ENCODE measurements at places on chromosomes 3 and 15.

- DNase-seq: no peak
- peaks cover 4% of the 10 kb centered on the region for H3K4me1 ChIP-seq
- H3K36me3 ChIP-seq: no peaks in the 10 kb centered on the region
- H3K4me3 ChIP-seq: no peak overlapping the region
- no peak overlapping the region for H3K27ac ChIP-seq
- H3K27me3 ChIP-seq: no peaks in the 10 kb centered on the region
Measured at GRCh38 chr3:161355508-161355907, 15.8 kb downstream of the SPTSSB start.

- no peak overlapping the region for H3K4me3 ChIP-seq
- DNase-seq: no peak
- H3K36me3 ChIP-seq: no peaks in the 10 kb centered on the region
- H3K27ac ChIP-seq: no peak overlapping the region
Measured at GRCh38 chr3:105979961-105980360, 111.1 kb upstream of the CBLB start.

- H3K27me3 ChIP-seq: no peaks in the 10 kb centered on the region
- no peak for DNase-seq
- H3K36me3 ChIP-seq: no peaks in the 10 kb centered on the region
- H3K27ac ChIP-seq: no peak overlapping the region
- H3K4me1 ChIP-seq: no peaks in the 10 kb centered on the region
Measured at GRCh38 chr3:7854721-7855120, 646.9 kb upstream of the LMCD1 start.

DNA sequence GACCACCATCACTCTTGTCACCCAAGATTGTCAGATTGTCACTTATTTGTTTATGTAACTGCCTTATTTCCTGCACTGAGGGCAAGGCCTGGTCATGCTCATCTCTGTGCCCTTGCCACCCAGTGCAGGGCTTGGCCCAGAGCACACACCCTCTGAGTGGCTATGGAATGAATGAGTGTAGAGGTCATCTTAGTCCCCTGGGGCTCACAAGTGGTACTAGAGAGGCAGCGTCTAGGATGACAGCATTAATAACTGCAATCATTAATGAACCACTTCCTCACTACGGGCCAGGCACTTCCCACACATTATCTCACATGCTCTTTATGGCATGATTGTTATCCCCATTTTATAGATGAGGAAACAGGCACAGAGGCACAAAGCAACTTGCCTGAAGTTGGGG is 117.0 kb downstream of the SMAD6 start:
- H3K27ac ChIP-seq: no peak overlapping the region
- DNase-seq: no peak
- H3K36me3 ChIP-seq: no peaks in the 10 kb centered on the region
- no peak overlapping the region for H3K4me3 ChIP-seq
- no peaks in the 10 kb centered on the region for H3K27me3 ChIP-seq
- no peaks in the 10 kb centered on the region for H3K4me1 ChIP-seq

DNA sequence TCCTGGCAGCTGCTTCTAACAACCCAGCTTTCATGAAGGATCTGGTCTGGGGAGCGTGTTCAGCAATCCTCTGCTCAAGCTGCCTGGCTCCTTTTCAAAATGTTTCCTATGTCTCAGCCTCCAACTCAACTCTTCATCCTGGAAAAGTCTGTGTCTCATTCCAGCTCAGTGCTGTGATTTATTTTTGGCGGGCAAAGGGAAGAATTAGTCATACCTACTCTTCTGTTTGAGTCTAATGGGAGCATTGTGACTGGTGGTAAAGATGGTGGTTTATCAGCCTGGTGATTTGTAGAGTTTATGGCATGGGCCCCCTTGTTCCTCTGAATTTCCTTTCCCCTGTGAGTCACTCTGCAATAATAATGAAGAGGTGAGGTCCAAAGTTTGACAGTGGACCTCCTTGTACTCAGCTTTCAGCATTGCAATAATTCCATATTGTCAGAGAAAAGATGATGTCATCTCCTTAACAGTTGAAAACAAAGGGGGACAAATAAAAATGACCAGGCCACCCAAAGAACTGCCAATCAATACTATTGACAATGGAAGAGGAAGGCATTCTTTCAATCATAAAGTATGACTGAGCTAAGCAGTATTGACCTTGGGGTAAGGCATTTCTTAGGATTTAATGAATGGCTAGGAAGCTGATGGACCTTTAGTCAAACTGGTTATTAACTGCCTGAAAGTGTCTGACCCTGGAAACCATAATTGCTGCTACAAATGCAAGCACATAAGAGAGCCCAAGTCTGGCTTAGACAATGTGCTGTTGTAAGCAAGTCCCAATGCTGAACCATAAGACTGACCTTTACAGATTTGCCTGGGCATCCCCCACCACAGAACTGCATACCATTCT is 204.7 kb upstream of the MCTP2 start:
- no peak for DNase-seq
- no peaks in the 10 kb centered on the region for H3K27me3 ChIP-seq
- no peaks in the 10 kb centered on the region for H3K36me3 ChIP-seq
- no peaks in the 10 kb centered on the region for H3K4me1 ChIP-seq
- H3K4me3 ChIP-seq: no peak overlapping the region

- no peaks in the 10 kb centered on the region for H3K36me3 ChIP-seq
- H3K27ac ChIP-seq: no peak overlapping the region
- peaks cover 23% of the 10 kb centered on the region for H3K4me1 ChIP-seq
- no peak for DNase-seq
- no peak overlapping the region for H3K4me3 ChIP-seq
Measured at GRCh38 chr3:111325160-111325718, 216.8 kb upstream of the CD96 start.

DNA sequence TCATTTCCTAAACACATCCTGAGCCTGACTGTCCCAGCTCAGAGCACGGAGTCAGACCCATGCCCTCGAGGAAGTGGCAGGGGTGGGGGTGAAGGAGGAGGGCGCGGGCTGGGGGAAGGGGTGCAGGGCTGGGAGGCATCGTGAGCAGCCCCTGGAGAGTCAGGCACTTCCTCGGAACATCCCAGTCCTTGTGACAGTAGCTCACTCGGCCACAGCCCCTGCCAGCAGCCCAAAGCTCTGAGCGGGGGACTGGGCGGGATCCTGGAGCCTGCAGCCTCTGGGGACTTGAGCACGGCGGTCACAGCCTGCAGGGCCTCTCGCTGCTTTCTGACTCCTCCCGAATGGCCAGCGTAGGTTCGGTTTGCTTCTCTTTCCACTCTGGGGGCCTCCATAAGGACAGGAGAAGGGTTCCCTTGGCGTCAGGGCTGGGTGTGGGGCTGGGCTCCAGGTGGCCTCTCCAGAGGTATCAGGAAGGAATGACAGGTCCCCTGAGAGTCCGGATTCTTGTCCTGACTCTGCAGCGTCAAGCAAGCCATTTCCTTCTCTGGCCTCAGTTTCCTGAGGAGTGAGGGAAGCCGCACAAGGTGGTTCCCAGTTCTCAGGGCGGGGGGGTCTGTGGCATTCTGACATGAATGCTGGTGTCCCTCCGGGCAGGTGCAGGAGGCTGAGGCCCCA is 20.9 kb downstream of the PSTPIP1 start:
- no peak overlapping the region for H3K4me3 ChIP-seq
- peaks cover 32% of the 10 kb centered on the region for H3K36me3 ChIP-seq
- H3K27me3 ChIP-seq: no peaks in the 10 kb centered on the region
- peaks cover 99% of the 10 kb centered on the region for H3K4me1 ChIP-seq
- H3K27ac ChIP-seq: peak overlapping the region; percentile 67

GRCh38 chr15:70766597-70766996 is 3.2 kb upstream of the UACA start:
- peaks cover 21% of the 10 kb centered on the region for H3K4me1 ChIP-seq
- no peak for DNase-seq
- no peak overlapping the region for H3K27ac ChIP-seq
- H3K27me3 ChIP-seq: peaks cover 21% of the 10 kb centered on the region
- H3K36me3 ChIP-seq: no peaks in the 10 kb centered on the region

DNA sequence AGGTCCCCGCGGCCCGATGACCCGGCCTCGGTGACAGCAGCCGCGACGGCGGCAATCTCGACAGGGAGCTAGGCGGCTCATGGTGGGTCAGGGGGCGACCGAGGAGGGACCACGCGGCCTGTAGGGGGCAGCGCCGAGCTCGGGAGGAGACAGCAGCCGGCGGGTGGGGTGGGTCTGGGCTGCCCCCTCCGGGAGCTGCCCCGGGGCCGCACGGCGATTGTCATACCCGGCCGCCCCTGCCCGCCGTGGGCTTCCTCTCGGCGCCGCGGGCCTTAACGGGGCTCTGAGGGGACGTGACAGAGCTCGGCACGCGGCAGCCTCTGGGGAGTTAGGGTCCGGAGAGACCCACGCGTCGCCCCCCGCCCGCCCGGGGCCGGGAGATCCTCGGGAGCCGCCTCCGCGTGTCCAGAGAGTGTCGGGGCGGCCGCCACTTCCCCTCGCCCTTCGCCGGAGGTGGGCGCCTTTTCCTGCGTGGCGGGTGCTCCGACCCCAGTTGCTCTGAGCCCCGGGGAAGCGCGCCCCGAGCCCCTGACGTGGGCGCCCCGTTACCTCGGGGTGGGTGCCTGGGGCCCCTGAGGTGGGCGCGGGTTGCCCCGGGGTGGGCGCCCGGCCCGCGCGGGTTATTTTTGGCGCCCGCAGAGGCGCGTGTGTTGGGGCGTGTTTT is 539 bp upstream of the PLCL2 start:
- H3K36me3 ChIP-seq: no peaks in the 10 kb centered on the region
- peak overlapping the region; percentile 51 for H3K4me3 ChIP-seq
- H3K4me1 ChIP-seq: peaks cover 32% of the 10 kb centered on the region
- peak overlapping the region; percentile 87 for H3K27ac ChIP-seq
- DNase-seq: peak; percentile 71

DNA sequence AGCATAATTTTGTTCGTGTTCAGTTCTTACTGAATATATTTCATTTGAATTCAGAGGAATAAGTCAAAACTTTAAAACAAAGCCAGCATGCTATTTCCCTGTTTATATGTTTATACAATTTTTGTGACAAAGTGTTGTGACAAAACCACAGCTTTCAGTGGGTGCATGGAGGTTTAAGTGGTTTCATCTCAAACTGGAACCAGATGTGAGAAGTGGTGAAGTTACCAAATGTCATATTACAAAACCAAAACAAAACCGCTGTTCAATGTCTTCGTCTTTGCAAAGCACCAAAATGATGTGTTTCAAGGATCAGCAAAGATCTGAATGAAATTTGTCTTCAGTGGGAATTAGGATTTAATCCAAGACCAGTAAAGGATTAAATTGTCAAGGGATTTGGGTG is 59.3 kb upstream of the OSTN start:
- H3K36me3 ChIP-seq: no peaks in the 10 kb centered on the region
- no peak overlapping the region for H3K27ac ChIP-seq
- no peaks in the 10 kb centered on the region for H3K27me3 ChIP-seq
- no peak overlapping the region for H3K4me3 ChIP-seq
- H3K4me1 ChIP-seq: no peaks in the 10 kb centered on the region

GRCh38 chr3:33901862-33902563 is 103.6 kb downstream of the PDCD6IP start:
- no peaks in the 10 kb centered on the region for H3K27me3 ChIP-seq
- H3K4me1 ChIP-seq: no peaks in the 10 kb centered on the region
- H3K36me3 ChIP-seq: no peaks in the 10 kb centered on the region
- no peak for DNase-seq
- no peak overlapping the region for H3K27ac ChIP-seq
- no peak overlapping the region for H3K4me3 ChIP-seq

DNA sequence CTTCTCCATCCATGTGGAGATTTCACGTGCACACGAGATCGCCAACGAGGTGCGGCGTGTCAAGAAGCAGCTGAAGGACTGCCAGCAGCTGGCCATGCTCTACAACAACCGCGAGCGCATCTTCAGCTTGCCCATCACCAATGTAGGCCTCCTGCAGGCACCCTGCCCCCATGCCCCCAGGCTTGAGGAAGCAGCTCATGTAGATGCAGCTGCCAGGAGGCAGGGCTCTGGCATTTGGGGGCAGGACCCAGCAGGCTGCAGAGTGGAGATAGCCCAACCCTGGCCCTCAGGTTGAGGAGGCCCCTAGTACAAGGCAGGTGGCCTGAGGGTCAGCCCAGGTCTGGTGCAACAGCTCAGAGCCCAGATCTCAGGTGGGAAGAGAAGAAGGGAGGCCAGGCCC is 36.4 kb downstream of the DNAH1 start:
- H3K4me3 ChIP-seq: no peak overlapping the region
- no peaks in the 10 kb centered on the region for H3K27me3 ChIP-seq
- peaks cover 26% of the 10 kb centered on the region for H3K36me3 ChIP-seq
- H3K4me1 ChIP-seq: no peaks in the 10 kb centered on the region
- no peak overlapping the region for H3K27ac ChIP-seq

- H3K27me3 ChIP-seq: no peaks in the 10 kb centered on the region
- H3K27ac ChIP-seq: no peak overlapping the region
- no peak overlapping the region for H3K4me3 ChIP-seq
- no peaks in the 10 kb centered on the region for H3K4me1 ChIP-seq
- no peak for DNase-seq
Measured at GRCh38 chr3:30711151-30711550, 104.8 kb downstream of the TGFBR2 start.

DNA sequence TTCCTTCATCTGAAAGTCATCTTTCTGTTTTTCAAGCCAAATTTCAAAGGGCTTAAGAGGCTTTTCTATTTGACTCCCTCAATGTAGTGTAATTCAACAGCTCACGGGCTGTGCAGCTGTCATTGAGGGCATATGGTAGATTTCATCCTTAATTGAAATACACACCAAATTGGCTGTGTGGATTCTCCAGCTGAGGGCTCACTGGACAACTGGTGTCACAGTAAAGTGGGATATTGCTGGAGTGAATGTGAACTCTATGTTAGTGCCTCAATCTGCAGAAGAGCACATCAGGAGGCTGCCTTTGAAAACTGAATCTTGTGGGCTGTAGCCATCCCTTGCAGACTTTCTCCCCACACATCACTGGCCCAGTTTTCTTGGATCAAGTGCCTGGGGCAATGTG is 120.1 kb downstream of the GALK2 start:
- no peaks in the 10 kb centered on the region for H3K27me3 ChIP-seq
- no peak for DNase-seq
- no peak overlapping the region for H3K27ac ChIP-seq
- H3K36me3 ChIP-seq: peaks cover 22% of the 10 kb centered on the region

GRCh38 chr15:64013179-64014062 is 32.9 kb downstream of the DAPK2 start:
- no peak overlapping the region for H3K27ac ChIP-seq
- peaks cover 44% of the 10 kb centered on the region for H3K4me1 ChIP-seq
- no peak overlapping the region for H3K4me3 ChIP-seq
- DNase-seq: no peak

- H3K4me1 ChIP-seq: peaks cover 3% of the 10 kb centered on the region
- H3K4me3 ChIP-seq: no peak overlapping the region
- no peaks in the 10 kb centered on the region for H3K27me3 ChIP-seq
- no peaks in the 10 kb centered on the region for H3K36me3 ChIP-seq
Measured at GRCh38 chr3:31410411-31410810, 122.3 kb upstream of the STT3B start.
